ENCODE measurements at places on chromosomes 13 and 19.
A peak's percentile ranks its signal among the peaks of the same experiment; 100 is the strongest.

DNA sequence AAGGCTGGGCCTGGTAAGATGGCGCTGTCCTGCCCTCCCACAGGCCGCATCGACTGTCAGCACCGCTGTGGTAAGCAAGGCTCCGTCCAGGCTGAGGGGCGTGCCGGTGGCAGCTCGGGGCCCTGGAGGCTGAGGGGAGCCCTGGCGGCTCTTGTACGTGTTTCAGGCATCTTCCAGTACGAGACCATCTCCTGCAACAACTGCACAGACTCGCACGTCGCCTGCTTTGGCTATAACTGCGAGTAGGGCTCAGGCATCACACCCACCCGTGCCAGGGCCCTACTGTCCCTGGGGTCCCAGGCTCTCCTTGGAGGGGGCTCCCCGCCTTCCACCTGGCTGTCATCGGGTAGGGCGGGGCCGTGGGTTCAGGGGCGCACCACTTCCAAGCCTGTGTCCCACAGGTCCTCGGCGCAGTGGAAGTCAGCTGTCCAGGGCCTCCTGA, 1.2 kb downstream of the IZUMO4 start:
- H3K36me3 ChIP-seq, result peaks cover 25% of the 10 kb centered on the region
- H3K4me1 ChIP-seq, result peaks cover 10% of the 10 kb centered on the region
- H3K27me3 ChIP-seq, result no peaks in the 10 kb centered on the region
- H3K4me3 ChIP-seq, result no peak overlapping the region

GRCh38 chr19:17242431-17243208, 3.1 kb downstream of the NR2F6 start:
- H3K27me3 ChIP-seq, result no peaks in the 10 kb centered on the region
- no peak for DNase-seq
- peaks cover 2% of the 10 kb centered on the region for H3K36me3 ChIP-seq
- H3K27ac ChIP-seq, result no peak overlapping the region

GRCh38 chr19:39397360-39398296, 6.5 kb downstream of the MED29 start:
- DNase-seq, result no peak
- H3K27me3 ChIP-seq, result no peaks in the 10 kb centered on the region
- H3K27ac ChIP-seq, result peak overlapping the region; percentile 99
- H3K36me3 ChIP-seq, result peaks cover 19% of the 10 kb centered on the region

DNA sequence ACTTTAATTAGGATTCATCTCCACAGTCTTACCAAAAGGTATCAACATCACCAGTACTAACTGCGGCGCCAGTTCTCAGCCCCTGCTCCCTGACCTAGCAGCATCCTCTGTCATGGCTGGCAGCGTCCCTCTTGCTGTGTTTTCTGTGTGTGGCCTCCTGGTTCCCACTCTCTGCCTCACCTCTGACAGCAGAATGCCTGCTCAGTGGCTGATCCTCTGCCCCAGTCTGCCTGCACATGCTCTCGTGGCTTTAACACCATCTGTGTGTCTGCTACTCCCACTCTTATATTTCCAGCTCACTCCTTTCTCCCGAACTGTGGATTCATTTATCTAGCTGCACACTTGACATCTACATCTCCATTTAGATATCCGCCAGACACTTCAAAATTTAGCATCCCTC, 341.5 kb downstream of the MTUS2 start:
- H3K27me3 ChIP-seq, result no peaks in the 10 kb centered on the region
- no peak overlapping the region for H3K4me3 ChIP-seq
- H3K27ac ChIP-seq, result no peak overlapping the region
- H3K36me3 ChIP-seq, result no peaks in the 10 kb centered on the region
- DNase-seq, result no peak

DNA sequence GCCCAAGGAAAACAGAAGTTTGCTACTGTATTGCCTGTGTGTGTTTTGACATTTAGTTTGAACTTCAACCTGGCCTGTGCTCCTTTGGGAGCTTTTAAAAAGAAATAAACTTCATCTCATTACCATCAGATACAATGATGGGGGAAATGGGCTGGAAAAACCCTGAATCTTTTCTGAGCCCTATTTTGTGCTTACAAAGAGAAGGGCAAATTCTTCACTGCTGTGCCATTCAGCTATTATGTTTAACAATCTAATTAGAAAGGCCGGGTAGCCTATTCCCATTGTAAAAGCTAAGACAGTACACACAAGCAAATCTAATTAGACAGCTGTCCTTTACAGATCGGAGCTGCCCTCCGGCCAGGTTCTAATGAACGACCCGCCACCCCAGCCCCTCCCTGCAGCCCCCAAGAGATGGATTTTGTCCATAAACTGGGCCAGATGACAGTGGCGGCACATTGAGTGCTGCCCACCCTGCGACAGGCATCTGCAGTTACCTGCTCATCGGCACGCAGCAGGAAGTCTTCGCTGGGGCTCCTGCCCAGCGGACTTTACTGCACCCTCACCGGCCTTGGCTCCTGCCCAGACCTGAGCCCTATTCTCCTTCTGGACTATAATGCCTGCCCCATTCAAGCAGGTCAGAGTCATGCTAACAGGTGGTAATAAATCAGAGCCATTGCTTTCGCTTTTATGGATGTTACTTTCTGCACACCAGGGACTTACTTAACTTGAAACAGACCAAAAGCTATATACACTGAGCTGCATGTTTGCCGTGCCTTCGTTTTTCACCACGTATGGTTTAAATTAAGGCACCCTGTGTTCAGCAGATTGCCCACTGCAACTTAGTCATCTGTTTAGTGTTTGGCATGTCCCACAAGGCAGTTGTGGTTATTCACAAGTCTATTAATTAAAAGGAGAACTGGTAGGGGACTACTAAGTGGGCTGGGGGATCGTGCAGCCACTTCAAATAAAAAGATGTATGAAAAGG, 549.6 kb downstream of the FGF9 start:
- no peaks in the 10 kb centered on the region for H3K36me3 ChIP-seq
- no peak for DNase-seq
- H3K4me3 ChIP-seq, result no peak overlapping the region
- no peaks in the 10 kb centered on the region for H3K4me1 ChIP-seq

GRCh38 chr13:33026489-33027152, 10.4 kb downstream of the KL start:
- no peak overlapping the region for H3K27ac ChIP-seq
- no peak overlapping the region for H3K4me3 ChIP-seq
- H3K36me3 ChIP-seq, result no peaks in the 10 kb centered on the region
- DNase-seq, result no peak

DNA sequence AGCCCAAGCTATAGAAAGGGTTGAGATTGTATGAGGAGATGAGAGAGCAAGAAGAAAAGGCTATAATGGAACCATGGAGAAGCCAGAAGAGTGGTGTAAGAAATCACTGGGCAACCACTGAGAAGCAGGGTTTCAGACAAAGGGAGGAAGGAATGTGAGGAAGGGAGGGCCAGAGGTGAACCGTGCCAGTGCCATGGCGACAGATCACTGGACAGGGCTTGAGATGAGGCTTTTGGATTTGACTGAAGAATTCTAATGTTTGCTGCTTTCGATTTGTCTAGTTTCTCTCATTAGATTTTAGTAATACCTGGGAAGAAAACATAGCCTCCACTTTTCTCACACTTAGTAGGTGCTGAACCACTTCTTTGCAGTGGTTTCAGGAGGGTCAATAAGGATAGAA, 6.3 kb upstream of the GPR183 start:
- no peaks in the 10 kb centered on the region for H3K27me3 ChIP-seq
- H3K4me1 ChIP-seq, result peaks cover 45% of the 10 kb centered on the region
- peak overlapping the region; percentile 68 for H3K27ac ChIP-seq
- no peak overlapping the region for H3K4me3 ChIP-seq
- no peaks in the 10 kb centered on the region for H3K36me3 ChIP-seq
- no peak for DNase-seq

GRCh38 chr13:97332742-97333141, 101.2 kb upstream of the RAP2A start:
- H3K27ac ChIP-seq, result no peak overlapping the region
- H3K4me3 ChIP-seq, result no peak overlapping the region
- H3K4me1 ChIP-seq, result no peaks in the 10 kb centered on the region
- H3K27me3 ChIP-seq, result no peaks in the 10 kb centered on the region

- peaks cover 3% of the 10 kb centered on the region for H3K27me3 ChIP-seq
- H3K4me3 ChIP-seq, result no peak overlapping the region
- no peaks in the 10 kb centered on the region for H3K36me3 ChIP-seq
These were observed 11.6 kb upstream of the HTR2A start for GRCh38 chr13:46908501-46908900.

DNA sequence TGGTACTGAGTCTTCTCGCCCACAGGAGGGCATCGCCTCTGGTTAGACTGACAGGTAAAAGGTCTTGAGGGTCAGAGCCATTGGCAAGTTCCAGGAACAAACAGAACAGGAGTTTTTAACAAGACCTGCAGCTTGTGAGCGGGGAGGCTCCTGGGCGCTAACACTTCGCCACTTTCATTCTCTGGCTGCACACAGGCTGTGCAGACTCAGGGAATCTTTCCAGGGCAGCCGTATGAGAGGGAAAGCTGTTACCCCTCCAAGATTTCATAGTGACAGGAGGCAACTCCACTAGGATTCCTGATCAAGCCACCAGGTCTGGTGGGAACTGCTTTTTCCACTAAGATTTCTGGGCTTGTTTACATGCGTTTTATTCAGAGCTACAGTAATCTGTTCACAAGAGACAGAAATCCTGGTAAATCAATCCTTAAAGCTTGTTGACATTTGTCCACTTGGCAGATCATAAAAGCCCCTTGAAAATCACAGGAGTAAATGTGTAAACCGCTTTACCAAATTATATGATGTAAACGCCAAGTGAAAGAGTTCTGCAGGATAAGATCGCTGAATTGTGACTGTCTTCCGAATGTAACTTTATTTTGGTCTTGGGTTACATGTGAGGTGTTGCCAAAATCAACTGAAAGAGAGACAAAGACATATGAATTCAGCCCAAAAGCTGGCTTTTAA, 190.6 kb downstream of the MZT1 start:
- no peak overlapping the region for H3K27ac ChIP-seq
- H3K36me3 ChIP-seq, result no peaks in the 10 kb centered on the region
- no peaks in the 10 kb centered on the region for H3K27me3 ChIP-seq
- no peak overlapping the region for H3K4me3 ChIP-seq
- H3K4me1 ChIP-seq, result no peaks in the 10 kb centered on the region
- DNase-seq, result no peak

DNA sequence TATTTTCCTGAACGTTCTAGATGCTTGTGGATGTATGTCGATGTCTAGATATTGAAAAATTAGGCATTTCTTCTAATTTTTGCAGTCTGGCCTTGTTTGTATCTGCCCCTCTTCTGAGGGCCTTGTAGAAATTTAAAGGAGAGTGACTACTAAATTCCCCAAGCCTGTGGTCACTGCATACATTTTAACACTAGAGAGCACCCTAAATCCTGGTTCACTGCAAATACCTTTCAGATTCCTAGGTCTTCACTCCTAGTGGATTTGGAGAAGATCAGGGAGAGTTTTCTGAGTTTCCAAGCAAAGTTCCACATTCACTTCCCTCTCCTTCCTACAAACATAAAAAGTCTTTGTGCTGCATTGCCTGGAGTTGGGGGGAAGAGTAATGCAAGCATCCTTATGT, 1272.5 kb downstream of the OLFM4 start:
- H3K4me3 ChIP-seq, result no peak overlapping the region
- DNase-seq, result no peak
- no peaks in the 10 kb centered on the region for H3K27me3 ChIP-seq
- no peak overlapping the region for H3K27ac ChIP-seq

GRCh38 chr13:114244637-114245036, 9.9 kb downstream of the CDC16 start:
- peaks cover 7% of the 10 kb centered on the region for H3K36me3 ChIP-seq
- no peak overlapping the region for H3K4me3 ChIP-seq
- no peak for DNase-seq
- H3K27me3 ChIP-seq, result no peaks in the 10 kb centered on the region
- no peak overlapping the region for H3K27ac ChIP-seq

- no peak overlapping the region for H3K4me3 ChIP-seq
- H3K36me3 ChIP-seq, result no peaks in the 10 kb centered on the region
These were observed 300.1 kb downstream of the TEX29 start for GRCh38 chr13:111620586-111620985.

GRCh38 chr19:2775556-2776430, 7.3 kb downstream of the SGTA start:
- H3K27me3 ChIP-seq, result no peaks in the 10 kb centered on the region
- peaks cover 12% of the 10 kb centered on the region for H3K4me1 ChIP-seq
- no peak for DNase-seq

- H3K27me3 ChIP-seq, result no peaks in the 10 kb centered on the region
- peaks cover 14% of the 10 kb centered on the region for H3K4me1 ChIP-seq
- no peak for DNase-seq
- no peak overlapping the region for H3K27ac ChIP-seq
These were observed 9.1 kb upstream of the CDC16 start for GRCh38 chr13:114225610-114226009.

GRCh38 chr19:5814123-5814851, 9.4 kb downstream of the NRTN start:
- no peak overlapping the region for H3K4me3 ChIP-seq
- no peak overlapping the region for H3K27ac ChIP-seq
- H3K4me1 ChIP-seq, result no peaks in the 10 kb centered on the region
- no peaks in the 10 kb centered on the region for H3K27me3 ChIP-seq
- no peaks in the 10 kb centered on the region for H3K36me3 ChIP-seq

DNA sequence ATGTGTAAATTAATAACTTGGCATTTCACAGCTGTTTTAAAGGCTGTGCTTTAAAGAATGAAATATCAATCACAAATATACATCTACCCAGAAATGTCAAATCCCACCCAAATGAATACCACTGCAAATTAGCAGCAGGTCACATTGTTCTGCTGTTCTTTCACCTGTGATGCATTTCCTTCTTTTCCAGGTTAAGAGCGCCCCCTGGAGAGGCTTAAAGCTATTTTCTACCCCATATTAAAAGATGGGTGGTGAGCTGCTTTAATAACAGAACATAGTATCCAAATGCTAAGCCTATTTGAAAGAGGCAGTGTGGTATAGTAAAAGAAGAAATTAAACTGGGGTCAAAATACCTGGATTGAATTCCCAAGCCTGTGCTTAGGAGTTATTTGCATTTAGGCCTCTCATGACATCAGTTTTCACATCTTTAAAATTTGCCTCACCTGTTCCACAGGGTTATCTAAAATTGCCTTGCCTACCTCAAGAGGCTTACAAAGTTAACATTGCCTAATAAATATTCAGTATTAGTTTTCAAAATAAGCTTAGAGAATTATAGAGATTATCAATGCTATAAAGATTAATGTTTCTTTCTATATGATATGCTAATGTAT, 396.9 kb upstream of the SLITRK5 start:
- no peak overlapping the region for H3K27ac ChIP-seq
- no peaks in the 10 kb centered on the region for H3K27me3 ChIP-seq
- H3K4me1 ChIP-seq, result no peaks in the 10 kb centered on the region

- H3K27ac ChIP-seq, result no peak overlapping the region
- no peak overlapping the region for H3K4me3 ChIP-seq
- DNase-seq, result no peak
- H3K4me1 ChIP-seq, result no peaks in the 10 kb centered on the region
- no peaks in the 10 kb centered on the region for H3K36me3 ChIP-seq
- H3K27me3 ChIP-seq, result peaks cover 2% of the 10 kb centered on the region
These were observed 265.4 kb downstream of the LMO7 start for GRCh38 chr13:75901501-75901900.

DNA sequence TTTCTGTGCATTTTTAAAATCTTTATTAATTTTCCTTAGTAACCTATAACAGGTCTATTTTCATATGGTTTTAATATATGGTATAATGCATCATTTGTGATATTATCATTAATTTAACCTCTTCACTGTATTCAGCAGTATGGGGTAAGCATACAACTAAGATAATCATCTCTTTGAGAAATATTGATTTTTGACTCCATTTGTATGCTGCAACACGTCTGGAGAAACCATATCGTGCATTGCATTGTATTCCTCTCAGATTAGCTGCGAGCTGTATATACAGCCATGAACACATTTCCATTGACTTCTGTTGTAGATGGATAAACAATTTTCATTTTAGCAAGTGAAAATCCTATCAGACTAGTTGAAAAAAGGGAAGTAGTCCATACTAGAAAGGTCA, 2275.8 kb upstream of the PCDH20 start:
- no peaks in the 10 kb centered on the region for H3K27me3 ChIP-seq
- H3K36me3 ChIP-seq, result no peaks in the 10 kb centered on the region
- no peaks in the 10 kb centered on the region for H3K4me1 ChIP-seq
- H3K27ac ChIP-seq, result no peak overlapping the region
- H3K4me3 ChIP-seq, result no peak overlapping the region

Measured in GM12878 (cell line).